ENCODE measurements at places on chromosomes 6 and 20.
A peak's percentile ranks its signal among the peaks of the same experiment; 100 is the strongest.

DNA sequence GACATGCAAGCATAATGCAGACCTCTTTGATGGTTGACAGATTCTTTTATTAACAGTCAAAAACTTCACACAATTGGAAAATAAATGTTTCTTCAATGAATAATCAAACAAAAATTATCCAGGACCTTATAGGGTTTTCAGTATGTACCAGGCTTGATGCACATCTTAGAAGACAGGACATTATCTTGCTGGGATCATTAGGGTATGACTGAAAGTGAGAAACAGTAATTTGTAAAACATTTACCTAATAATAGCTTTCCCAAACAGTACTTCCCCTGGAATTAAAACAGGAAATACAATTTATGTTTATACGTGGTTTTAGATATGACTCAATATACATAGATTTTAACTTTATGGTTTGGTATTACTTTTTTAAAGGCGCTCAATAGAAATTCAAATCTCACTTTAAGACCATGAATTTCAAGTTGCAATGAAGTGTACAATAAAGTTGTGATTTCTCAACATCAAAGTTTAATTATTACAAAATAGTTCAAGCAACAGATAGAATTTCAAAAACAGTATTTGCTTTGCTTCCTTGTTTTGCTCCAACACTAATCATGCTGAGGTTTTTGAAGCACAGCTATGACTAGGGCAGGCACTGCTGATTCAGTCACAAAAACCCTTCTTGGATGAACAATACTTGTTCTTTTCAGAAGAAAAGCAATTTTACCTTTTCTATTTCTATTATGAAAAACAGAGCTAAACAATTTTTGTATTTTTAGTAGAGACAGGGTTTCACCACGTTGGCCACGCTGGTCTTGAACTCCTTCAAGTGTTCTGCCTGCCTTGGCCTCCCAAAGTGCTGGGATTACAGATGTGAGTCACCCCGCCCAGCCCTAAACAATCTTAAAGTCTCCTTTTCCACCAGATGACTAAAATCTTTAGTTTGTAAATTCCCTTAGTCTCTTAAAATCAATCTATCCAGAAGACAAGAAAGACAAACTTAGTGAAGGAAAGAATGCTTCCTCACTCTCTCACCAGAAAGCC lies 13.7 kb downstream of the SOD2 start:
- no peak for DNase-seq

DNA sequence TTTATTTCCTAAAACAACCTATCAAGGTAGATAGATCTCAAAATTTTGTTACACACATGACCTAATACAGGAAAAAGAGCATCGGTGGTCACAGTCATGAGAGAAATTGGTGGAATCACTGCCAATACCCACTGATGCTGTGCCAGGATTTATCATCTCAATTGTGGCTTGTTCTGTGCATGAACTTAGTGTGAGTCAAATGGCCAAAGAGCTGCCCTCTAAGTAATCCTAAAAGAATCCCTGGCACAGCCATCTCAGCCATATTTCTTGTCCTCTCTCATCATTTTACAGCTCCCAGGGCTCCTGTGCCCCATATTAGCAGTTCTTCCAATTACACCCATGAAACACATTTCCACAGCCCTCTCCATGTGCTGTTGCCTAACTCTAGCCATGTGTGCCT lies 6.1 kb downstream of the GSTA5 start:
- DNase-seq = no peak

DNA sequence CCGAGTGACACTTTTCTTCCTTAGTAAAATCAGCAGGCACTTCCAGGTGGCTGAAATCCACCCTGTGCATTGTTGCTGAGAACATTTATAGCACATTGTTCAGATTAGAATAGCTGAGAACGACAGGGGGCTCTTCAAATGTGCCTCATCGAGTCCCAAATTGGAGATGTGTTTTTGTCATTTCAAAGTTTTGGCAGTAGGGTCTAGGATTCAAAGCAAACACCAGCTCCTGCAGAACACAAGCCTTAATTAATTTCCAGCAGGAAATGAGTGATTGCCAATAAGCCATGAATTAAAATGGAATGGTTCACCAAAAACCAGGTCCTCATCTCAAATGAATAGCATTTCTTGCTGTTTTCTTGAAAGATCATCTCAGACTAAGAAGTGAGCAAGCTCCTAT lies 171.6 kb downstream of the PLCB1 start:
- no peak for DNase-seq

DNA sequence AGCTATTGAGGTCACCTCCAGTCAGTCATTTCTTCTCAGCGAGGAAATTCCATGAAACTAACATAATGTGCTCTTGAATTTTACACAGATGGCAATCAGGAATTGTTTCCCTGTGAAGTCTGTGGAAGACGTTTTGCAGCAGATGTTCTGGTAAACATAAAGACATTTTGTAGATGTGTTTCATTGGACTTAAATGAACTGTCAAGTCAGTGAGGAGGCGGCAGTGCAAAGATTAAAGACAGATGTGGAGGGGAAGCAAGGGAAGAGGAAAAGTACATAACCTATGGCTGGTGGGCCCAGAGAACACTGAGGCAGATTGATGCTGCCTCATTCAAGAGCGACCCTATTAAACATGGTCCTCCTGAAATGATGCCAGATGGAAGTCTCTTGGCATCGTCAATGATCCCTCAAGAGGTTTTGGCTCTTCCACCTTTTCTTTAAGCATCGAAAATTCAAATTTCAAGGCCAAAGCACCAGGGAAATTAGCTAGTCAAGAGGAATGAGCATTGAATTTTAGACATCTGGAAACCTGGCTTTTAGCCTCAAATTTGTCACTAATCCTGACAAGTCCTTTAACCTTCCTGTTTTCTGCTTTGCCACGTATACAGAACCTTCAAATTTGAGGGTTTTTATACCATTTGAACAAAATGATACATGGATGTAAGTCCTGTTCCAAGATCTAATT lies 20.1 kb downstream of the ZC2HC1B start:
- DNase-seq = no peak

GRCh38 chr6:104409913-104410312 lies 449.8 kb downstream of the HACE1 start:
- no peak for DNase-seq

- DNase-seq = peak; percentile 27
These were observed 95.5 kb upstream of the SCGN start for GRCh38 chr6:25556516-25556915.

GRCh38 chr6:14626556-14626955 lies 509.0 kb downstream of the CD83 start:
- DNase-seq = no peak

DNA sequence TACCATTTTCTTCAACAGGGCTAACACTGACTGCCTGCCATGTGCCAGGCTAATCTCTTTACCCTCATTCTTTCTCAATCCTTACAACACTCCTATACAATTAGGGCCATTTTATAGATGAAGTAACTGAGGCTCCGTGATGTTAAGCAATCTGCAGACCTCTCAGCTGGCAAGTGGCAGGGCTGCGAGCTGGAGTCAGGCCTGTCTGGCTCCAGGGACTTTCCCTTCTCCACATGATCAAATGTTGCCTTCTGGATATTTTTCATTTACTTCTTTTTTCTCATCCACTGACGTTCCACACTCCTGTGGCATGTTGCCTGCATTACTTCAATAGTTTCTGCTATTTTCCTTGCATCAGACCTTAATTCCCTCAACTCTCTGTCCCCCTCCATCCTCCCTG lies 55.2 kb upstream of the TAGAP start:
- no peak for DNase-seq

- no peak for DNase-seq
These were observed 75.3 kb upstream of the VSTM2L start for GRCh38 chr20:37827605-37828004.

DNA sequence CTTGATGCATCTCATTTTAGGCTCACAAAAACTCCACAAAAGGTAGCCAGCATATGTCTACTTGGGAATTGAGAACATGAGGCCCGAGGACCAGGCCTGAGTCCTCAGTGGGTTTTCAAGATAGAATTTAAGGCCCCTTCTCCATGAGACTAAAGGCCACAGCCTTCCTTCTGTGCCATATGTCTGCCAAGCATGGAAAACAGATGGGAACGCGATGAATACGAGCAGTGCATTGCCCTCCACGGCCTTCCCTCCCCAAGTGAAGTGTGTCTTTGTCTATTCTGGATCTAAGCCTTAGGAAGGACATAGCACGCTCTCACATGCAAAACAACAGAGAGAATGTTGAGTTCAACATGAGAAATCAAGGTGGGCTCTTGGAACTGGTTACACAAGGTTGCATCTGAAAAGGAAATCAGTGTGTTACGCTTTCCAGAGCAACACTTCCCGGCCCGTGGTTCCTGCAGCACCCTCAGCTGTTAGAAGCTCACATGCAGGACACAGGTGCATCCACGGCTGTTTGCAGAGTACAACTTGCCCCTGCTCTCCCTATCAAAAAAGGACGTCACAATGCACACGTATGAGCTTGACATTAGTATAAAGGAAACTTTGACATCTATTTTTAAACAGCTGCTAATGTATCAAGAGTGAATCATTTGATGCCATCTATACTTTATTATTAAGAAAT lies 229.9 kb downstream of the NRN1 start:
- DNase-seq = no peak

- no peak for DNase-seq
These were observed 7.8 kb downstream of the E2F3 start for GRCh38 chr6:20409427-20409971.

GRCh38 chr6:155534678-155535077 lies 79.0 kb upstream of the NOX3 start:
- DNase-seq = no peak

All from DMS153 (cell line).